ENCODE measurements at places on chromosomes 16 and 17.

DNA sequence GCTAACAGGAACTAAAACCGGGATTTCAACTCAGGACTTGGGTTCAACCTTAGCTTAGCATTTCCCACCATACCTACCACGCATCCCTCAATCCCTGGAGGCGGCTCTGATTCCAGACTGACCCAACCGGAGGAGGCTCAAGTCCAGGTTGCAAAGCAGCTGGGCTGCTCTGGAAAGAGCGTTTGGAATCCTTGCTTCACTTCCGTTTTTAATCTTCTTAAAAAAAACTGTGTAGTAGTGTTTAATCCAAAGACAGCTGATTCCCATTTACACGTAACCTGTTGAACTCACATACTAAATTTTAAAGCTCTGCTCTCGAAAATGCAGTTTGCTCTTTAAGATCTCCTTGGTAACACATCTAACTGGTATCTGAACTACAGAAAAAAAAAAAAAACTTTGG lies 50.0 kb downstream of the NXN start:
- no peak for DNase-seq

GRCh38 chr16:12290165-12290564 lies 313.6 kb downstream of the SNX29 start:
- DNase-seq = no peak

GRCh38 chr17:15955793-15956541 lies 11.0 kb downstream of the ADORA2B start:
- DNase-seq = no peak

DNA sequence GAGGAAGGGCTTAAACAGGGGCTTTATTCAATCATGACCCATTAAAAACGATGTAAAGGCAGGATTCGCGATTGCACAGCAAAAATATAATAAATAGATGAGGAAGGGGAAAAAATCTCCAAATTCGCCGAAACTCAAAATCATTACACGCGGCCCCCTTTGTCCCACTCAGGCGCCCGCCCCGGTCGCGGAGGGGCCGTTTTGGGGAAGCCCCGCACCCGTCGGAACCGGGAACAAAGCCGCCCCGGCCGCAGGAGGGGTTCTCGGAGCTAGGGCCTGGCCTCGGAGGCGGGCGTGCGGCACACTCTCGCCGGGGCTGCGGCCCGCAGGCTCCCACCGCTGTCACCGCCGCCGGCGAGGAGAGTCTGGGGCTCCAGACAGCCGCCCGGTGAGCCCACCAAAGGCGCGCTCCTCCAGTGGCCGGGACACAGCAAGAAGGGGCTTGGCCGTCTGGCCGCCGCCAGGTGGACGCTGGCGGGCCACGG lies 521 bp downstream of the C16orf87 start:
- DNase-seq = no peak
